Body of pancreas (tissue), 4 donors: ENCODE measurements at places on chromosomes 4 and X.

DNA sequence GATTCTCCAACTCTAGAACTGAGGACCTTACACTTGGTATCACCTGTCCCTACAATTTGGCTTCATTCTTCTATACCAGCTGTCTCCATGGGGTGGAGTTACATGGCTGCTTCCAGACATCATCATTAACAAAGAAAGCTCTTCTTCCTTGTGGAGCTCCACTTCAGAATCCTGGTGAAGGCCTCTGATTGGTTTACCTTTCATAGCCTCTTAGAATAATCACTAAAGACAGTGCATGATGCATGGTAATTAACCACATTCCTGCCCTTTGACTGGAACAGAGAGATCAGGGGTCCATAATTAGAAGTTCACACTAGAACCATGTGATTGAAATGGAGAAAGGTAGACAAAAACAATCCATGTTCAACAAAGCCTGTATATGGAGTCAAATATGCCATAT, 112.6 kb upstream of the ZNF827 start:
- DNase-seq: no peak

DNA sequence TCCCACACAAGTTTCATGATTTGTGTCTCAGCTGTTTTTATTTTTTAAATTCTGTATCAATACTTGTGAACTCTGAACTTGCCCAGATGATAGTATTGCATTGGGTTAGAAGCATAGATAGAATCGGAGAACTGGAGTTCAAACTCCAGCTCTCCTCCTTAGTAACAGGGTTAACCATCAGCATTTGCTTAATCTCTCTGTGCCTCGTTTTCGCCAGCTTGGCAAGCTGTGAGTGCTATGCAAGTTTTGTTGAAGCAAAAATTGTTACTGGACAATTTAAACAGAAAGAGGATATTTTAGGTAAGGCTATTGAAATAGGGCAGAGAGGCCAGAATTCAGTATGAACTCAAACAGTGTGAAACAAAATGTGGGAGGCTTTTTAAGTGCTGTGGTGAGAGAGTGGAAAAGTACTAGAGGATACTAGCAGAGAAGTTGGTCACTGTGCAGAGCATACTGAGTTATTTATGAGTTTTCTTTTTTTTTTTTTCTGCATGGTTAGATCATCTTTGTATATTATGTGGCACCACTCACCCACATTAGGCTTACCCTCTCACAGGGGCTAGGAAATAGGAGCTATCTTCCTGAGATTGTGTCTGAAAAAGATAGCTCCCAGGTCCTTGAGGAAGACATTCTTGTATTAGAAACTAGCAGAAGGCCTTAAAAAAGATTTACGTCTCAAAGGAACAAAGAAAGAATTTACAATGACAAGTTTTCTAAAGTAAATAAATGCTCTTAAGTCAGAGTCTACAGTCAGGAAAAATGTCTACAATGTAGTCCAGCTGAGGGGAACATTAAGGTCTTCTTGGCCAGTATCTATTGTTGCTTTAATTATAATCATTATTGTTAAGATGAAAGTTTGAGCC, 1126.6 kb downstream of the FAT4 start:
- no peak for DNase-seq

DNA sequence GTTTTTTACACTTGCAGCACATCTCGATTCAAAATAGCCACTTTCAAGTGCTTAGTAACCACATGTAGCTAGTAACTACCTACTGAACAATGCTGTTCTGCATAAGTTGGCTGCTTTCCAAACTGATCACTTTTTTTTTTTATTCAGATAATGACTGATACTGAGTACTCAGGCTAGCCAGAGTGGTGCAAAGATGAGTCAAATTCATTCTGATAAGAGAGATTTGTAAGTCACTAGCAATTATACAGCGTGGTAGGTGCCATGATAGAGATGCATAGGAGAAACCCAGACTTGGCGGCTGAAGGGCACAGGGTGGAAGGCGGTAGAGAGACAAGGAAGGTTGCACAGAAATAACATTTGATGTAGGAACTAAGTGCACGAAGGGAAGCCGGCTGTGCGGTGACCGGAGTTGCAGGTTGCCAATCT, 357 bp upstream of the IGBP1 start:
- no peak for DNase-seq

GRCh38 chrX:112147206-112147605, 64.6 kb upstream of the TRPC5 start:
- DNase-seq: no peak

DNA sequence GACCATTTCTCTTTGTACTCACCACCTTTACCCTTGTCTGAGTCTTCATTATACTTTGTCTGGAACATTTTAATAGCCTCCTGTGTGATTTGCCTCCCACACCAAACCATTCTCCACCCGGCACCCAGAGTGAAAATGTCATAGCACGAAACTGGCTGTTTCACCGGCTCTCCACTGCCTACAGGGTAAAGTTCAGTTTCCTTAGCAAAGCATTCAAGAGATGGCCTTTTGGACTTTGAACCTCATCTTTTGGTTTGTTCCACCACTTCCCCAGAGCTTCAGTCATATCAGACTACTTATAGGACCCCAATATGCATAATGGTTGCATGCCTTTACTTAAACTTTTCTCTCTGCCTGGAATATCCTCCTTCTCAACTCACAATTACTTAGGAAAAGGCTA, 38.3 kb downstream of the RAP2C start:
- DNase-seq: no peak

- DNase-seq: no peak
Measured at GRCh38 chr4:170011921-170012628, 14.1 kb downstream of the MFAP3L start.

GRCh38 chrX:110383414-110383813, 24.8 kb downstream of the RTL9 start:
- DNase-seq: no peak

GRCh38 chr4:17875402-17876070, 64.8 kb downstream of the NCAPG start:
- DNase-seq: no peak

DNA sequence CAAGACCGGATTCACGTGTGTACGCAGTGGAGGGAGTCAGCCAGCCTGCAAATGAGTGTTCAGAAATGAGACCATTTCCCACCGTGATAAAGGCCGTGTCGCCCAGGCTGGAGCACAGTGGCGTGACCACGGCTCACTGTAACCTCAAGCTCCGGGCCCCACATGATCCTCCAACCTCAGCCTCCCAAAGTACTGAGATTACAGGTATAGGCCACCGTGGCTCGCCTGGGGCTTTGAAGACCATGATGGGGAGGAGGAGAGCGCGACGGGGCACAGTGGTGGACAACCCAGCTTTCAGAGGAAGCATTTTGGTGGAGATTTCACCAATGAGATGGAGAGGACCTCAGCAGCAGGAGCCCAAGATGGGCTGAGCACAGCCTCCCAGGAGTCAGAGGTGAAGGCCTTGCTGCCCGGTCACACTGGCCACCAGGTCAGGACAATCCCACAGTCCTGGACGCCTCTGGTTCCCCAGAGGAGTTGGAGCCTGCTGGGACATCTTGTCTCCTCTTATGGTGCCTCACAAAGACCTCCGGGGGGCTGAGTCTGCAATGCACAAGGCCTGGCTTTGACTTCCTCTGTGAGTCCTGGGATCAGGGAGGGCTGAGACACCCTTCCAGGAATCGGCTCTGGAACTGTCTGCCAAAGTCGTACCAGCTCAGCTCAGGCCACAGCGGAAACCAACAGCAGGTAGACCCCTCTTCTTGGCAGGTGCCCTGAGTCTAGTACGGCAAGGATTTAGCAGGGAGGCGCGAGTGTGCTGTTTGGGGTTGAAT, 22.4 kb upstream of the MXD4 start:
- DNase-seq: no peak

GRCh38 chr4:29375716-29376115, 1344.5 kb upstream of the PCDH7 start:
- DNase-seq: no peak

GRCh38 chr4:10727140-10727880, 42.7 kb upstream of the CLNK start:
- no peak for DNase-seq

DNA sequence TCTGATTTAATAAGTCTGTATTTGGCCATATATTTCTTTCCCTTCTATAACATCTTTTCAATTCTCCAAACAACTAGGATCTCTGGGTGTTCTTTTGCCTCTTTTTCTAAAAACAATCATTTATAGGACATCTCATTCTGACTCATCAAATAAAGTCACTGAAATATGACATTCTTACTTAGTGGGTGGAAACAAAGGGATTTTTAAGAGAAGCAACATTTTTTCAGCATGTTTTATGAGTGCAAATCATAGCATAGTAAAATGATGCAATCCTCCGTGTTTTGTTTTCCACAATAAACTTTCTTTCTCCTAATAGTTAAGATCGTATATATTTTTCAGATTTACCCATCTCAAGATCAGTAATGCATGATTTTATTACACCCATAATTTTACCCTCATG, 179.8 kb downstream of the SPCS3 start:
- DNase-seq: no peak

- DNase-seq: no peak
Measured at GRCh38 chr4:99564921-99565320, 1.1 kb upstream of the TRMT10A start.

- DNase-seq: no peak
Measured at GRCh38 chr4:11635342-11635741, 206.6 kb upstream of the HS3ST1 start.

- DNase-seq: no peak
Measured at GRCh38 chr4:88223516-88223915, 60.8 kb downstream of the PPM1K start.

DNA sequence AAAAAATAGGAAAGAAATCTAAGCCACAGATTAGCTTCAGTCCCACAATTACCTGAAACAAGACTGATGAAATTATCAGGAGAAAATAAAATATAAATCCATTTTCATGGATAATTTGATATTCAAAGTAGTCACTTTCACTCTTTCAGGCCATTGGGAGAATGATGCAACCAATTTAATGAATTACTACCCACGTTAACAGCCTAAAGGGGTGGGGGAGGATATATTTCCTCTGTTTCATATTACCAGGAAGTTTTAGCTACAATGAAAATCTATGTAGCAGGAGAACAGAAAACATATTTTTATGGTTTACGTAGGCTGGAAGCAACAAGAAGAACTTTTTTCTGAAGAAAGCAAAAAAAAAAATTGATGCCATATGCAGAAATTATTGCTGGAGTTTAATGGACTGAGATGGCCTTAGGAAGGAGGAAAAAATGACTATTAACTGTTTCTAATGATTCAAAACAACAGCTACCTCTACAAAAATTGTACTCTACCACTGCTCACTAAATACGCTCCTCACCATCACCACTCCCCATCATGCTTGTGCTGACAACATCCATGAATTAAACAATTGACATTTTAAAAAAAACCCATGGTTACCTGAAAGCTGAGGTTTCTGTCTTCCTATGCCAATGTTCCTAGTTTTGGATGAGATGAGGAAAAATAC, 100.9 kb downstream of the CXXC4 start:
- no peak for DNase-seq

- DNase-seq: no peak
Measured at GRCh38 chrX:13389501-13389900, 69.6 kb upstream of the ATXN3L start.

GRCh38 chr4:16217300-16218051, 8.8 kb downstream of the TAPT1 start:
- no peak for DNase-seq

- peak; percentile 7 for DNase-seq
Measured at GRCh38 chrX:10254739-10255138, 98.0 kb downstream of the CLCN4 start.

DNA sequence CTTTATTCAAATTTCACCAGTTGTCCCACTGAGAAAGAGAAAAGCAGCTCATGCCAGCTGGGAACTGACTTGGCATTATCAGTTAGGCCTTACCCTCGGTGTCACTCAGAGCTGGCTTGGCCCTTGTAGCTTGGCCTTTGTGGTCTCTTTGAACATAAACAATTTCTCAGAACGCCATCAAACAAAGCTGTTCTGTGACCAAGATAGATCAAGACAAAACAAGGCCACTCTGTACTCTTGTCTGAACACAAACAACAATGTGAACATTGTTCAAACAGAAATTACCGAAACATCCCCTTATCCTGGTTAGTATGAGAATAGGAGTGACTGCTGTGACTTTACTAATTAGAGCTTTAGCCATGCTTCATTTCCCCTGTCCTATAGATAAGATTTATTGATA, 57.2 kb downstream of the DIPK2B start:
- no peak for DNase-seq

GRCh38 chr4:26909369-26909768, 48.7 kb downstream of the STIM2 start:
- DNase-seq: no peak

DNA sequence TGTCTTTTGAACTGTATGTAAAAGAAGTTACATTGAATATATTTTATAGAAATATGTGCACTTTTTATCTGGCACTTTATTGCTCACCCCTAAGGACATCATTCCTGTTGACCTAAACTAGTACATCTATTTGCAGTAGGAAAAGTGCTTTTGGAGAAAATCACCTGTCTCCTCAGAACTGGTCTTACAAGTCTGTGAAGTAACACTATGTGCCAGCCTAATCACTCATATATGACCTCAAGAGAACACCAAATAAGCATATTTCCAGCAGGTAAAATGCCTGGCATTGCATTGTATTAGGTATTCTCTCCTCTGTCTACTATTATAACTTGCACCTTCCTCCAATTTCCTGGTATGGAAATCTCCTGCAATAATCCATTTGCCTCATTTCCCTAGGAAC, 4.0 kb upstream of the GASK1B start:
- DNase-seq: no peak

DNA sequence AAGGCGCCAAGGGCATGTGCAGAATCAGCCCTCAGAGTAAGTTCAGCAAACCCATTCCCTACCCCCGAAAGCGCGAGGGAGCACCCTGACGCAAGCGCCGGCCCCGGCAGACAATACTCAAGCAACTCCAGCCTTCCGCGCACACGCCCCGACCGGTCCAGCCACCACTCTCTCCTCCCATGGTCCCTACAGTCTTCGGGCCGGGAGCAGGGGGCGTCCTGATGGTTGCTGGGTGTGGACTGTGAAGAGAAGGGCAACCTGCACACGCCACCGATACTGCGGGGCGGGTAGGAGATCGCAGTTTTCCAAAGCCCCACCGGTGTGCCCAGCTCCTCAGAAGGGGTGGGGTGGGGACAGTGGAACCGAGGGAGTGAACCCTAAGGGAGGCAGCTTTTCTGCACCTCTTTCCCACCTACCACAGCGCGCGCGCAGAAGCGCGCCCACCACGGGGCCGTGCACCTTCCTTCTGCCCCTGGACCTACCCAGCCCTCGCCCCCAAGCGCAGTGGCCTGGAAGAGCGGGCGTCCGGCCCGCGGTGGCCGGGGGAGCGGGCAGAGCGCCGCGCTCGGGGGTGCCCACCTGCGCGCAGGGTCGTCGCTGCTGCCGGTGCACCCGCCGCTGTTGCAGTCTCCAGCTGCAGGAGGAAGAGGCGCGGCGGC, 650.2 kb upstream of the DIPK2B start:
- peak; percentile 8 for DNase-seq

- DNase-seq: no peak
Measured at GRCh38 chrX:120768254-120768653, 107.4 kb downstream of the CT47B1 start.

DNA sequence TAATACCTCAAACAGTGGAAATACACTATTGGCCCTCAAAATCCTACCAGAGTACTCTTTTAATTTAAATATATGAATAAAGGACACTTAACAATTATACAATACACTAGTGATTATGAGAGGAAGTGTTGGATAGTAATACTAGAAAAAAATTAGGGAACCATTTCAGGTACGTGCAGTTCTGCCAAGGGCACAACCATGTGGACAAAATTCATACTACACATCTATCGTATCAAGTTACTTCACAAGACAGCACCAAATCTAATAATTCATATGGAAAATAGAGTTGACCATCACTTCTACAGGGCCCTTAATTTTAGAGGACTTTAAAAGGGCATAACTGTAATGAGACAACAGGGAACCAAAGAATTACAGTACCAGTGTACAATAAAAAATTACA, 69.2 kb upstream of the ZCCHC13 start:
- no peak for DNase-seq

- DNase-seq: no peak
Measured at GRCh38 chrX:101409043-101409442, 1.0 kb downstream of the HNRNPH2 start.
